T-cell (primary cell): ENCODE measurements at places on chromosomes 7 and 10.
A peak's percentile ranks its signal among the peaks of the same experiment; 100 is the strongest.

- no peak for DNase-seq
Observed at GRCh38 chr7:87345962-87346371, 503 bp downstream of the CROT start.

GRCh38 chr7:27897001-27897400 is 157.0 kb downstream of the TAX1BP1 start:
- DNase-seq = no peak

DNA sequence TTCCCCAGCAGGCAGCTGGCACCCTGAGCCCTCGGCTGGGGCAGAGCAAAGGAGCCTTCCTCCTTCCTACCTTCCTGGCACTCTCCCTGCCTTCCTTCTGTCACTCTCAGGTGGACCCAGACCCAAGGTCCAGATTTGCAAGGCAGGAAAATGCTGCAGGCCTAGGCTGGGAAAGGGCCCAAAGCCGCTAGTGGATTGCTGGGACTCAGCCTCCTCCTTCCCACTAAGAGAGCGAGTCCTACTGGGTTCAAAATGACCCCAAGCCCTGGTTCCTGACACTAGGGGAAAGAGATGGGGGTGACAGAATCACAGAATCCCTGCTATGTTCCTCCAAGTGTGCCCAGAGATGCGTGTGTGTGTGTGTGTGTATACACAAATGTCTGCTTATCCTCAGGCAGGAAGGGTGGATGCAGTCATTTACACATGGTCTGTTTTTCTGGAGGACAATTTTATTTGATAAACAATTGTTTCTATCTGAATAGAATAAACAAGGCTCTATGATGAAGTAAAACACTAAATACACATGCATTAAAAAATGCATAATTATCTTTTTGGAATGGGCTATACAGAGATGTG is 1.3 kb upstream of the PLAU start:
- no peak for DNase-seq

- DNase-seq = peak; percentile 83
Observed at GRCh38 chr10:133520193-133520738, 6.9 kb upstream of the CYP2E1 start.

GRCh38 chr7:132290021-132290420 is 286.2 kb downstream of the PLXNA4 start:
- no peak for DNase-seq

- no peak for DNase-seq
Observed at GRCh38 chr10:116868722-116869121, 19.4 kb downstream of the ENO4 start.

- DNase-seq = no peak
Observed at GRCh38 chr10:87622314-87623004, 37.2 kb upstream of the PAPSS2 start.
